Astrocyte (in vitro differentiated cells and primary cell): ENCODE measurements at places on chromosomes 12 and 14. TPM values are rescaled to one million over a fixed set of nuclear protein-coding genes. Genes with fewer than 3 reads are reported as not detected.

P2RX7 gene
- 0.07 TPM in 1 of 2 replicates, not detected in the other for total RNA-seq

PROX2 gene
- not detected in 2 replicates for total RNA-seq

ZBTB1 gene
- total RNA-seq: 43.0 and 45.2 TPM in 2 replicates

BTBD6 gene
- total RNA-seq: 23.8 and 25.1 TPM in 2 replicates

- DNase-seq: no peak
Measured at GRCh38 chr12:10111451-10111850, 12.7 kb upstream of the CLEC1A start.

DNA sequence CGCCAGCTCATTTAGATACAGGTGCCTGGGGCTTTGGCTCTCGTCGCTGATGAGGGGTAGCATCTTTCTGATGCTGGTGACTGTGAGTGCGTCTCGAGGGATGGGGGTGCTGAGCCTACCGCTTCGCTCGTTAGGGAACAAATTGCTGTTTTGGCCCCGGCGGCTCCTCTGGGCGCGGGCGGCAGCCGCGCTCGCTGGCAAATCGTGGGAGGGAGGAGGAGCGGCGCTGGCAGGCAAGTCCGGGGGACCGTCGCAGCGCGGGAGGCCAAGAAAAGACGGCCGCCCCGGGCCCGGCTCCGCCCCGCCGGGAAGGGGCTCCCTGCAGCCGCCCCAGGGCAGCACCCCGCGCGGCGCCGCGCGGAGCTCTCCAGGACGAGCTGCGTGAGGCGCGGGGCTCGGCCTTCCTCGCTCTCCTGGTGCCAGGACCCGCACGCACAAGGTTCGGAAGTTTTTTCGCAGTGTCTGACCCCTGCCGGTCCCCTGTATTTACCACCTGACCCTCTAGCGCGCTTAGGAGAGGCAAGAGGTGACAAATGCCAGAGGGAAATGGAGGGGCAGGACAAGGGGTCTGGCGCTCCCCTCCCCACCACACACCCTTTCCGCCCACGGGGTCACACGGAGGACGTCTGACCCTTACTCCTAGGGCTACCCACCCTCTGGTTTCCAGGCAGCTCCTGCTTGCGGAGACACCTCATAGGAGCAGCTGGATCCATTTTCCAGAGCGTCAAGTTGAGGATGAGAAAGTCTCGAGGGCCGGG lies 899 bp upstream of the KCNH3 start:
- DNase-seq: no peak

DNA sequence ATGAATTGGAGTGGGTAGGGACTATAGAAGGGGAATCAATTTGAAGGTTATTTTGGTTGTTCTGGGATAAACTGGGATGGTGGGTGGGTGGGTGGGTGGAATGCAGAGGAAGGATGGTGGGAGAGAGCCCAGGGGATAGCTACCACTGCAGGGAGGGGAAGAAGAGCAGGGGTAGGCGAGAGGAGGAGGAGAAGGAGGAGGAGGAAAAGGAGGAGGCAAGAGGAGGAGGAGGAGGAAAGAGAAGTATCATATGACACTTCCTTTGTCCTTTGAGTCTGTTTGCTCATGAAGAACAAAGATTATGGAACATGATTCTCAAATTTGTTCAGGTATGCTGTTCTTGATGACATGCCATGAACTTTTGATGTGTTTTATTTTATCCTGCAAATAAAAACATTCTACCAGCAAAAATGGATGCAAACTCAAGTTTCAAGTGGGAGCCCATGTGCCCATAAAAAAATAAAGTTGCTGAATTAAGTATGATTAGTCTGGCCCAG lies 4.1 kb upstream of the BEST3 start:
- no peak for DNase-seq

GRCh38 chr14:21536418-21537089 lies 10.4 kb upstream of the SALL2 start:
- DNase-seq: no peak

GRCh38 chr12:51954561-51955361 lies 3.3 kb downstream of the ACVR1B start:
- DNase-seq: no peak

DNA sequence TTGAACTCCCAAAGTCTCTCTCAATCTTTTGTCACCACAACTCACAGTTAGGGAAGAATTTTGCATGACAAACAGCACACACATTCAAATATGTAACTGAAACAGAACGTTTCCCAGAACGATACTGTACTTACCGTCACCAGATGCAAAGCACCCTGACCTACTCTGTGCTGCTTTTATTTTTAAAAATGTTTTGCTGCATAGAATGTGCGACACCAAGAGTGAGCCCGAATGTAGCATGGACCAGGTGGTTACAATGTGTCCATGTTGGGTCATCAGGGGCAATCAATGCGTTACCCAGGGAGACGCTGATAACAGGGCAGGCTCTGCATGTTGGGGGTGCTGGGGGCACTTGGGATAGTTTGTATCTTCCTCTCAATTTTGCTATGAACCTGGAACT lies 14.6 kb upstream of the EIF5 start:
- DNase-seq: no peak

- DNase-seq: peak; percentile 84
Measured at GRCh38 chr12:2064071-2064507, 11.3 kb downstream of the CACNA1C start.
